NCI-H2171 (cell line): ENCODE measurements at places on chromosomes 1 and 21.
A peak's percentile ranks its signal among the peaks of the same experiment; 100 is the strongest.

GRCh38 chr1:47766832-47767740, 230.1 kb downstream of the TRABD2B start:
- no peak for DNase-seq

DNA sequence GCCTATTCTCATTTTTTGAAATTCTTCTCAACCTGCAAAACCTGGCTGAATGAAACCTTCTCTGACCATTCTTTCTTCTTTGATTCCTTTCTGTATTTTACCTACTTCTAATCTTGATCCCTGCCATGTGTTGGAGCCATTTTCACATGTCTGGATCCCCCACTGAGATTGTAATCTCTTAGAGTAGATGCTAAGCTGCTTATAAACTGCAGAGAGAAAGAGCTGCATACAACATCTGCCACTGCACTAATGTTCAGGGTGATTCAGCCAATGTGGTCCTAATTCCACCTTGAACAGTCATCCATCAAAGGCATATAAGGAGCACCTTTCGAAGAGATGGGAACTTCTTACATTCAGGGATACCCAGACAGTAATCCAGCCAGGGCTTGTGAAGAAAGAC, 16.2 kb upstream of the DAB1 start:
- no peak for DNase-seq

DNA sequence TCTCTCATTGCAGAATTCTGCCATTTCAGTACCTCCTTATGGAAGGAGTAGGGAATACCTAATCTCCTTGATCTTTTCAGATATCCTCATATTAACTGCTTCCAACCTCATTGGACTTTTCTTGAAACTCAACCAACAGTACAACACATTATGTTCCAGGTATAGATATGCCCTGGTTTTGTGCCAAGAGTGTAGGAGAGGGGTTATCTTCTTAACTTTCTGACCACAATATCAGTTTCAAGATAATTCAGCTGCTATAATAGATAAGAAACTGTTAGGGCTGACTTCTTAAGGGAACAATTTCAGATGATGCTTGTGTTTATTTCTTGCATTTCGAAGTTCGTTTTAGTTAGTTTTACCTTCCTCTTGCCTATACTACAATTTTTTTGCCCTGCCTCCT, 2.1 kb upstream of the LPGAT1 start:
- DNase-seq: no peak

- no peak for DNase-seq
These were observed 1.5 kb downstream of the GPATCH4 start for GRCh38 chr1:156599811-156600210.

GRCh38 chr1:196302981-196303380, 305.3 kb downstream of the KCNT2 start:
- no peak for DNase-seq

GRCh38 chr1:47796626-47797025, 200.6 kb downstream of the TRABD2B start:
- no peak for DNase-seq

DNA sequence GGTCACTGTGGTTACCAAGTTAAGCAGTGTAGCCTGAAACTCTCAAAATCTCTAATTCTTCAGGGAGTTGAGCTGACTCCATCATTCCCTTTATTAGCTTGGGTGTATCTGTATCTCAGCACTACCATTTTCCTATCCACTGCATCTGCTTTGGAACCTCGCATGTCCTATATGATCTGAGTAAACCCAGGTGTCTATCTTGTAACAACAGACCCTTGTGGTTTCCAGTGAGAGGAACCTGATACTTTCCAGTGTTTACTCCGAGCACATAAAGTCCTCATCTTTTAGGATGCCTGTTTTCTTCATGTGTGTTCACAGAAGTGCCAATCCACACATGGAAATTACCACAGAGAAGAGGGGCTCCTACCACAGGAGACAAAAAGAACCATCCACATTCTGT, 650.4 kb downstream of the LMO4 start:
- no peak for DNase-seq

GRCh38 chr21:18608226-18608625, 204.6 kb upstream of the TMPRSS15 start:
- no peak for DNase-seq

- no peak for DNase-seq
These were observed 691 bp downstream of the RIMS3 start for GRCh38 chr1:40664791-40665190.

- DNase-seq: no peak
These were observed 52.5 kb upstream of the KCNA3 start for GRCh38 chr1:110727246-110727645.

DNA sequence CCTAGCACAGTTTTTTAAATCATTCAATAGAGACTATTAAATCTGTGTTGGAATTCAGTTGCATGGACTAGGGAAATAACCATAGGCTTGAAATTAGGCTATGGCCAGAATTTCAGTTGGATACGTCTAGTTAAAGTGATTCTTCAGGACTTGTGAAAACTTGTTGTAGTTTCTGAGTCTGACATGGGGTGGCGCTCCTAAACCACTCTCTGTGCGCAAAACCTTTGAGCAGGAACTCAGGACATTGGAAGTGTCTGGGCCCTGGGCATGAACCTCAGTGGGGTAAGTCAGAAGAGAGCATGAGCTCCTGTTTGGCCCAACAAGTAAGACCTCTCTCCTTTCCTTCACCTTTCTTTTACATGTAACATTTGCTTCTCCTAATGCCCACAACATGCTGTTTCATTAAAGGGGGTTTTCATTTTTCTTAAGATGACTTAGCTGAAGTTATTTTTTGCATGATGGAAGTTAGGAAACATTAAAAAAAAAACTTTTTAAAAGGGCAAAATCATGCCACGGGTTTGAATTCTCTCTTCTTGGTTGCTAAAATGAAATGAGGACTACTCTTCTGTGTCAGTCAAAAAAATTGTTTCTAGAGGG, 17.1 kb upstream of the CCDC190 start:
- no peak for DNase-seq

GRCh38 chr1:91578320-91579109, 77.9 kb downstream of the CDC7 start:
- no peak for DNase-seq

GRCh38 chr1:33171977-33172813, 9.6 kb downstream of the TRIM62 start:
- DNase-seq: no peak

GRCh38 chr21:14527696-14528652, 18.1 kb downstream of the SAMSN1 start:
- DNase-seq: no peak

DNA sequence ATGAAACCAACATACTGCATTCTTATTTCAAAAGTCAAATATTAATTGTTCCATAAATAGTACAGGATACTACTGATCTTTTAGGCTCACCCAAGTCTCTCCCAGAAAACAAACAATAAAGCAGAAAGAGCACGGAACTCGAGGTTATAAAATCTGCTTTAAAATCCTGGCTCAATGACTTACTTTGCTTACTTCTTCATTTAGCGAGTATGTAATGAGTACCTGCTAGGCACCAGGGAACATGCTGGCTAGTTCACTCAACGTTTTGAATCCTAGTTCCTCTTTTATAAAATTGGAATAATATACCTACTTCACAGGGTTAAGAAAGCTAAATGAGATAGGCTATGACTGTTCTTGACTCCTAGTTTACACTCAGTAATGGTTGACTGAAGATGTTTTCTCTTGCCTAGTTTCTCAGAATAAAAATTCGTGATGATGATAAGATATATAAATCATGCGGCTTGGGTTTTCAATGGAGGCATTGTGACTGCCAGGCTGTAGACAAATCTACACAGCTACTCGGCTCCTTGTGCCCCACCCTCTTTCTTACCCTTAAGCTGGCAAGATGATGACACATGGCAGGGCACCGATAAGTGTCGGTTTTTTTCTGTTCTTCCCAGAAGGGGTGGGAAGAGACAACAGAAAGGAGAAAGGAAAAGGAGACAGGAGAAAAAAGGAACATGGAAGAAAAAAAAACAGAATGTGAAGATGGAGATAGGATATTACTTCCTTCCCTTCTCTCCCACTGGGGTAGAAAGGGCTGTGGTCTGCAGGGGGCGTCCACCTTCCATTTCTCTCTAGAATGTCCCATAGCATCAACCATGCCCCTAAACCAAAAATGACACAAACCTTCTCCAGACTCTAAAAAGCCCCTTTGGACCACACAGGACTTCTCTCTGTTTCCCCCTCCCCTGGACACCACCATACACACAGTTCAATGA, 507.1 kb downstream of the SMYD3 start:
- no peak for DNase-seq

DNA sequence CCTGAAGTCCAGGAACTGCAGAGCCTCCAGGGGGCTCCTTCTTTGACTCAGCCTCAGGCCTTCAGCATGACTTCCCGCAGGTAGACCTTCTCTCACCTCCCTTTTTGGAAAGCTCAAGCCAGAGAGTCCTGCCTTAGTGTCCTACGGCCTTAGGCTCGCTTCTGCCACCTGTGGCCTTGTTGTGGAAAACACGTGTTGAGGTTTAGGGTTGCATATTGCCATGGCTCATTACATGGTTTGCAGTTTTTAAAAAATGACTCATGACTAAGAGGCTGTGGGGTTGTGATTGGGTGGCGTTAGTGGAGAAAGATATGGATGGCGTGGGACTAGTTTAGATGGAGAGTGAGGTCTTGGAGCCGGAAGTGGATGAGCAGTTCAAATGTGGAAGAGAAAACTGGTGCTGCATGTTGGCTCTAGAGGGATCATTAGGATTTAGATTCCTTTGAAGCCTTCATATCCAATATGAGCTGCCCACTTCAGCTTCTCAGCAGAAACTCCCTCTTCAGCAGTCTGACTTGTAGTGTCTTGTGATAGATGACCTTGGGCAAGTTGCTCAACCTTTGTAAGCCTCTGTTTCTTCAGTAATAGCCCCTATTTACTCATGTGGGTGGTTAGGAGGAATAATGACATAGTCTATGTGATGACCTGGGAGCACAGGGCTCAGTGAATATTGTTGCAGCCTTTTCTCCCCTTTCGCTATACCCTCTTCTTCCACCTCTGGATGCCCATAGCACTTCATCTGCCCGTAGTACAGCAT, 6.5 kb upstream of the FGGY start:
- no peak for DNase-seq

DNA sequence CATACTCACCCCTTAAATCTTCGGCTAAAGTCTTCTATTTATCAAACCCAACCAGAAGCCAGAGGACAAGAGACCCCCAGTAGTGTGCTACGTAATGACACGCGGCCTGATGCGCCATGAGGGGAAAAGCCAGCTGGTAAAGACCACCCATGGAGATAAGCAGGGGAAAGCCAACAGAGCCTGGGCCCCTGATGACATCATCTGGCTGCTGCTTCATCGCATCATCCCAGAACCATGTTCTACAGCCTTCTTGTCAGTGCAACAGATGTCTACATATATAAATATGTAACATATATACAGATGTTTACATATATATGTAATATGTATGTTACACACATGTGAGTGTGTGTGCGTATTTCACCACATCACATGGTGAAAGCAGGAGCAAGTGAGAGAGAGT, 81.7 kb upstream of the VANGL1 start:
- DNase-seq: no peak

GRCh38 chr1:116152577-116152943, 41.4 kb downstream of the MAB21L3 start:
- no peak for DNase-seq

GRCh38 chr1:213997772-213998107, 10.0 kb downstream of the PROX1 start:
- no peak for DNase-seq

- no peak for DNase-seq
These were observed 11.5 kb downstream of the SLC37A1 start for GRCh38 chr21:42525029-42525581.

DNA sequence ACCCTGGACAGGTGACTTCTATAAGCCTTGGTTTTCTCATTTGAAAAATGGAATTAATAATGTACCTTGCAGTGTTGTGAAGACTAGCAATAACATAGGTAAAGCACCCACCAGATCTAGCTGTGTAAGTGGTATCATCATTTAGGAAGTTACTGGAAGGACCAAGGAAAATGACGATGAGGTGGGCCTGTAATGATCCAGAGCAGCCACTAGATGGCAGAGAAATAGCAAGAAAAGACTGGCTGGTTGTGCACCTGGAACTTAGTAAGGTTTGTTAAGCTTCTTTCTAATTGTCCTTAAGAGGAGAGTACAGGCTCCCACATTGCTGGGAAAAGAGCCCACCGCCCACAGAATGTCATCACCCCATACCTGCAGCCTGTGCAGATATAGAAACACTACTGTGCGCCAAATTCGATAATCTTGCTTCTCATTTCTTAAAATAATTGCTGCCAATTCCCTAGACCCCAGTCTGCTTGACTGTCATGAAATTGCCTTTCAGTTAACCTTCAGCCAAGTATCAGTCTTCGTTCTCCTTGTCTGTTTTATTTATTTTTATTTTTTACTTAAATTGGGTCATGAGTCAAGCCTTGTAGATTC, 37.2 kb downstream of the WNT4 start:
- peak; percentile 51 for DNase-seq

- no peak for DNase-seq
These were observed 596.4 kb upstream of the ZRANB2 start for GRCh38 chr1:71676979-71677925.

- no peak for DNase-seq
These were observed 51.5 kb downstream of the SYT14 start for GRCh38 chr1:209989525-209989924.

GRCh38 chr1:210910020-210910575, 223.8 kb downstream of the KCNH1 start:
- DNase-seq: no peak

DNA sequence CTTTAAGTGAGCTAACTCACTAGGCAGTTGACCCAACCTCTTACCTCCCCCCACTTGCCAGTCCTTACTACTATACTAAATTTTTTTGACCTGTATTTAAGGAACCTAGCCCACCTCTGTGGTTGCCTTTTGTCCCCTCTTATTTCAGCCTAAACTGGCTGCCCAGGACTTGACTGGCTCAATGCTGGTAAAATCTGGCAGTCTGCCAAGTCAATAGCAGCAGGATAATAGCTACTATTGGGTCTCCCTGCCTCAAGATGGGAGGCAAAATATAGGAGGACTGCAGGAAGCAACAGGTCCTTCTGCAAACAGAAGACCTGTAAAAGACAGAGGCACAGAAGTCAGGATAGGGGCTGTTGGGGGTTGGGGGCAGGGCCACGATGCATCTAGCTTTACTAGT, 144.2 kb upstream of the POGK start:
- no peak for DNase-seq

GRCh38 chr1:234922987-234923386, 205.7 kb downstream of the TOMM20 start:
- DNase-seq: no peak

DNA sequence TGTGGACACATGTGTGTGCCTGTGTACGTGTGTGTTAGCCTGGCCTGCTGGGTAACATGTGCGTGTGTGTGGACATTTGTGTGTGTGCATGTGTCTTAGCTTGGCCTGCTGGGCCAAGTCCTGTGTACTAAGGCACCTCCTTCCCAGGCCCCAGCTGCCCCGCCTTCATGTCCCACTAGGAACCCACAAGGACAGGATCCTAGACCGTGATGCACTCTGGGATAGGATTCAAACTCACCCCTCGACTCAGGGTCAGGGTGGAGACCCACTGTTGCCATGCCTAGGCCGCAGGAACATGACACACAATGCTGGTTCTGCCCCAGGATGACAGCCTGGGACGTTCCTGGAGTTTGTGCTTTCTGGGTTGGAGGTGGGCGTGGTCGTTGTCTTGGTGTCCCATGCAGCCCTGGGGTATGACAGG, 89.9 kb upstream of the TMPRSS2 start:
- DNase-seq: no peak

GRCh38 chr21:44702973-44703730, 6.2 kb downstream of the KRTAP10-12 start:
- no peak for DNase-seq
